ENCODE measurements at places on chromosomes 12 and 14.

DNA sequence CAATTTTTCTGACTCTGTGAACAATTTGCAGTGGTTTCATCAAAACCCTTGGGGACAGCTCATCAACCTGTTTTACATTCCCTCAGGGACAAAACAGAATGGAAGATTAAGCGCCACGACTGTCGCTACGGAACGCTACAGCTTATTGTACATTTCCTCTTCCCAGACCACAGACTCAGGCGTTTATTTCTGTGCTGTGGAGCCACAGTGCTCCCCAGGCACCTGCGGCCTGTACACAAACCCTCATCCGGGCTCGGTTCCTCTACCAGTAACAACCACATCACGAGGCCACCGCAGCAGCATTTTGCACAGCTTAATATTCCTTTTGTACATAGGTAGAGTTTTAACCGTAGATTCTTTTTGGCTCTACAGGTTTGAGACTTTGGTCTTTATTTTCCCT, 397.4 kb upstream of the OR4E1 start:
- no peak for DNase-seq

- no peak for DNase-seq
Observed at GRCh38 chr12:76881142-76881541, 2.3 kb upstream of the CSRP2 start.

GRCh38 chr12:49960474-49961110, 1.1 kb upstream of the AQP5 start:
- DNase-seq = no peak

GRCh38 chr12:9717070-9717925, 15.6 kb downstream of the CLECL1 start:
- no peak for DNase-seq

DNA sequence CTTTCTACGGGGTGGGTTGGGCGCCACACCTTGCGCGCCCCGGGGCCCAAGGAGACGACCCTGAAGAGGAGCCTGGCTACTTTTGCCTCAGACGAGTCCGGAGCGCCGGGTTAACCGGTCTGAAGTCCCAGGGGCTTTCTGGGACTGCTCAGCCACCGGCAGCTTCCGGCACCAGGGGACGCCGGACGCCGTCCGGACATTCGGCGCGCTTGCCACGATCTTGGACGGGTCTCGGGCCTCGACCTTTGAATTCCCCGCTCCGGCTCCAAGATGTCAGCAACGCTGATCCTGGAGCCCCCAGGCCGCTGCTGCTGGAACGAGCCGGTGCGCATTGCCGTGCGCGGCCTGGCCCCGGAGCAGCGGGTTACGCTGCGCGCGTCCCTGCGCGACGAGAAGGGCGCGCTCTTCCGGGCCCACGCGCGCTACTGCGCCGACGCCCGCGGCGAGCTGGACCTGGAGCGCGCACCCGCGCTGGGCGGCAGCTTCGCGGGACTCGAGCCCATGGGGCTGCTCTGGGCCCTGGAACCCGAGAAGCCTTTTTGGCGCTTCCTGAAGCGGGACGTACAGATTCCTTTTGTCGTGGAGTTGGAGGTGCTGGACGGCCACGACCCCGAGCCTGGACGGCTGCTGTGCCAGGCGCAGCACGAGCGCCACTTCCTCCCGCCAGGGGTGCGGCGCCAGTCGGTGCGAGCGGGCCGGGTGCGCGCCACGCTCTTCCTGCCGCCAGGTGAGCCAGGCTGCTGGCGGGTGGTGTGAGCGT, at the start of gene ACOT4:
Gene ACOT4, plus strand, starts transcription at position 184 of the 760 bp plus-strand sequence. Its CDS starts 87 bp downstream, at position 271.
- no peak for DNase-seq

GRCh38 chr12:10159280-10159679, 12.7 kb downstream of the OLR1 start:
- no peak for DNase-seq

- DNase-seq = no peak
Observed at GRCh38 chr14:26163761-26164160, 434.1 kb downstream of the NOVA1 start.

DNA sequence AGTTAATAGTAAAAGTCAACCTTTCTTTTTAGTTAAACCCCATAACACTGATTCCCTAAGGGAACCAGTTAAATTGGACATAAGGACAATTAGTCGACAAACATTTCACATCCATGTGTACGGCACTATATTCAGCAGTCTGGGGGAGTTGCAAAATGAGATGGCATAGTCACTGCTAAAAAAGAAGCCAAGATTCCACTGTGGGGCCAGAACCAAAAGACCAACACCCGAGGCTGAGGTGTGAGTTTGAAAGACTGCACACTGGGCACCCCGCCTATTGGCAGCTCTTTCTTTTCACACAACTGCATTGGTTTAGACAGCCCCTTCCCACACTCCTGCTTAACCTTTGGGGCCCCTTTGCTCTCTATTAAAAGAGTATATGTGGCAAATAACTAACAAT, 16.7 kb downstream of the SETD3 start:
- DNase-seq = no peak

DNA sequence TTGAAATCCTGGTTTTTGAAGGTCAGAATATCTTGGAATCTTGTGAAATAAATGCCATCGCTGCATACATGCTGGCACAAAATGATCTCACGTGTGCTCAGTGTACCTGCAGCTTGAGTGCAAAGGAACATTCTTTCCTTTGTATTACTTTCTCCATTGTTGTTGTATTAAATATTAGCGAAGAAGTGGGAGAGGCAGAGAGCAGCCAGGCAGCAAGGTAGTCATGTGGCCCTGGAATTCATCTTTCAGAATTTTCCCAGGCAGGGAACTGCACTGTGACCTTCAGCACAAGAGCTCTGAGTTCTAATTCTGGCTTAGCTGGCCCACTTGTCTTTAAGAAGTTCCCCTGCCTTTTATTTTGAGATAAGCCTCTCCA, 145.5 kb downstream of the PRKCH start:
- DNase-seq = no peak

GRCh38 chr12:108457006-108457733, 57.9 kb upstream of the FICD start:
- DNase-seq = no peak

- no peak for DNase-seq
Observed at GRCh38 chr12:54044425-54045103, 9.1 kb upstream of the HOXC4 start.

GRCh38 chr14:35934499-35934898, 108.4 kb downstream of the BRMS1L start:
- DNase-seq = no peak

DNA sequence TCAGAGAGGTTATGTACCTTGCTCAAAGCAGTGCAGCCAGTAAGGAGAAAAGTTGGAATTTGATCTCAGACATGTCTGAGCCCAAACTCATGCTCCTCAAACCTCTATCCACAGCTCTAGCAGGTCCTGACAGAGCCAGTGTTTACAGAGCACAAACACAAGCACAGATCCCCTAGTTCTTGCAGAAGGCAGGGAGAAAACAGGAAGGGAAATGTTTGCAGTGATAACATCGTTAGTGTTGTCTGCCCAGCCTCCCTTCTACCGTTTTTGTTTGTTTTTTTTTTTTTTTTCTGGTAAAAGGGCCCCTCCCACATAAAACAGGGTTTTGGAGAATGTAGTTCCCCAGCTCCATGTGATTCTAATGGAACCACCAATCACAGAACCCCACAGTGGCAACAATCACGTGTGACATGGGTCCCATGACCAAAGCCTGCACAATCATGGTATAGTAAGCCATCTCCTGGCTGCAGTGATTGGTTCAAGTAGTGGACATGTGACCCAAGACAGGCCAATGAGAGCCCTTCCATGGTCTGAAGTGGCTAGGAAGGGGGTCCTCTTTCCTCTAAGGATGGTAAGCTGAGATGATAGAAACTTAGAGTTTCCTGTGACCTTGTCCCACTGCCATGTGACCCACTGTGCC, 513.4 kb downstream of the MED13L start:
- DNase-seq = no peak

DNA sequence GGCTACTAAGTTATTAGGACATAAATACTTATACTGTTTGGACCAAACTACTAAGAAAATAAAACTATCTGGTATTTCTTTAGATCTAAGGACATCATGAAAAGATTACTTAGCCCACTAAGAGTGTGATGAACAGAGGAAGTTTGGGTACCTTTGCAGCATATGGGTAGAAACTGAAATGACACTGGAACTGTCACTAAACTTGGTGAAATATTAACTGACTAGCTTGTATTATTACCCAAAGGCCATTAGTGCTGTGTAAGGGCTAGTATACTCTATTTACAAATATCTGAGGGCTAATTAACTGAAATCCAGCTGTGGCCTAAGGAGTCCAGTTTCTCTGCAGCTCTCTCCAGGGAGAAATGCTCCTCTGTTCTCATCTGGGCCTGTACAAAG, 45.5 kb downstream of the PAWR start:
- DNase-seq = no peak

DNA sequence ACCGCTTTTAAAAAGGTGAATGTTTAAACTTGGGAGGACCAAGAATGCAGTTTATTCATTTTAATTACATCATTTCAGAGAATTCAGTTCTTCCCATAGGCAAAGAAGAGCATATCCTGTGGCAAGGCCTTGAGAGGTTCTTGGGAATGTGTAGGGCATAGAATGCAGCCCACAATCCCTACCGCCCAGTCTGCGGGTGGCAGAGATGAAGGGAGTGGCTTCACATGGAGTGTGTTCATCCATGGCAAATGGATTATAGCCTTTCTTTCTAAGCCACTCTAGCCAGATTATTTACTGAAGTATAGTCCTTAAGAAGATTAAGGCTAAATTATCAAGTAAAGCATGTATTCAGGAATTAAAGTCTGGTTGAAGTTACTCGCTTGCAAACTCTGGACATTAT, 97.4 kb downstream of the TSPAN8 start:
- DNase-seq = no peak

GRCh38 chr14:85531141-85531586, 1.2 kb downstream of the FLRT2 start:
- peak; percentile 52 for DNase-seq

GRCh38 chr12:28604240-28604639, 414.0 kb downstream of the CCDC91 start:
- no peak for DNase-seq

Data from breast epithelium (tissue), 4 donors.